ENCODE measurements at places on chromosomes 4 and X. TPM values are rescaled to one million over a fixed set of nuclear protein-coding genes. Genes with fewer than 3 reads are reported as not detected.

DNA sequence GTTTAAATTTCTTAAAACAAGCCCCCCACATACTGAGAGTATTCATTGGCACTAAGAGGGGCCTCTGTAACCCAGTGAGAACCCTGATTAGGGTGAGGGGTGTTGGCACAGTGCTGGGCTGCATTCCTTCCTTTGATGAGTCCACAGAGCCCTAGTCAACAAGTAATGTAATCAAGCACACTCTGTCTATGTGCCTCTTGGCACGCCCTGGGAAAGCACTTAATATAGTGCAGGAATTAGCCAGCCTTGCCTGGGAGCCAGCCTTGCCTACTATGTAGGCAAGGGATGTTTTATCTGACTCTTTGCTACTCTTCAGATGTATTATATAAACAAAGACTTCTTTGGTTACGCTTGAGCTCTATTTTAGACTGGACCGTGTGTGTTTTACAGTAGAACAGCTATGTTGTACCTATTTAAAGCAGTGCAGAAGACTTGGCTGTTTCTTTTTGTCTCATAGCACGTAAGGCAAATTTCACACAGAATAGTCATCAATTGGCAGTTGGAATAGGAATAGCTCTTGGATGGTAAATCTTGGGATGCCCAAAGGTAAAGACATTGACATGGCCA lies 64.3 kb downstream of the FRAS1 start:
- DNase-seq, result no peak

GRCh38 chr4:75434105-75434504 lies 80.1 kb downstream of the RCHY1 start:
- DNase-seq, result no peak

DNA sequence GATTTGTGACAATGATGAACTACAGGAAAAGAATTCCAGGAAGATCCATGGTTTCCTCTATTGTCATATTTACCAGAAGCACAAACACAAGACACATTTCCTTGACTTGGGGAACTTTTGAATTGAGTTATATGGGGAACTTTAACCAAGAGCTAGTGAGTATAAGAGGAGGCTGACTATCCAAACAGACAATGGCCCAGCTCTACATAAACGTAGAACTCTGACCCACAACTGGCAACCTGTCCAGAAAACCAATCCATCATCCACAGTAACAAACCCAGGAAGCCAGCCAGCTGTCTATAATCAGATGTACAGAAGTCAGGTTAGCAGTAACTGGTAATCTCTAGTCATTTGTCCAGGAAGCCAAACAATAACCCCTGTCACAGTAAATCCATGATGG lies 167.0 kb upstream of the CPEB2 start:
- no peak for DNase-seq

GRCh38 chr4:187550256-187550950 lies 445.2 kb upstream of the ZFP42 start:
- no peak for DNase-seq

DNA sequence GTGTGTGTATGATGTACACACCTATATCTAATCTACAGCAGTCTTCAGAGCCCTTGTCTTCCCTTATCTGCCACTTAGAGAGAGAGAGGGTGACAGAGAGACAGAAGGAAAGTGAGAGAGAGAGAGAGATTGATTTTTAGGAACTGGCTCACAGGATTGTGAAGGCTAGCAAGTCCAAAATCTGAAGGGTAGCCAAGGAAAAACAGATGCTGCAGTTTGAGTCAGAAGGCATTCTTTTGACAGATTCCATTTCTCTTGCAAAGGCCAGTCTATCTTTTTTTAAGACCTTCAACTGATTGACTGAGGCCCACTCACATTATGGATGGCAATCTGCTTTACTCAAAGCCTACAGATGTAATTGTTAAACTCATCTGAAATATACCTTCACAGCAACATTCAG lies 664.0 kb upstream of the IGFBP7 start:
- no peak for DNase-seq

DNA sequence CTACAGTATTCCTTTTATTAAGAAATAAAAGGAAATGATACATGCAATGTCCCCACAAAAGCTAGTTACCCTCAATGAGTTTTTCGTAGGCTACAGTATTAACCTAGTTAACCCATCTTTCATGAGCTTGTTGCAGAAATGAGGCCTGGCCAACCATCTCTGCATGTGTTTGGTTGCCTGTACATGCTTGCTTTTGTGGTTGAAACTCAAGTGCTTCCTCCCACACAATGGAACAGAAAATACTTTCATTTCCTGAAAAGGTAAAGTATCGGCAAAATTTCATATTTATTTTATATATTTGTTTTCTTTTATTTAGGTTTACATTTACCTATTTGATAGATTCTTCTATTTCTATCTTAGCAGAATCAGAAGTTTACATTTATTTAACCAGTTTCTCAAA lies 214.6 kb upstream of the FAM241A start:
- no peak for DNase-seq

- no peak for DNase-seq
These were observed 73.5 kb upstream of the CAMK2D start for GRCh38 chr4:113835005-113835404.

- DNase-seq, result no peak
These were observed 83.2 kb downstream of the GPR143 start for GRCh38 chrX:9682456-9682855.

- DNase-seq, result no peak
These were observed 5.1 kb downstream of the CTSO start for GRCh38 chr4:155948541-155948940.

GRCh38 chrX:132954323-132954722 lies 4.1 kb downstream of the HS6ST2 start:
- no peak for DNase-seq

- no peak for DNase-seq
These were observed 186.9 kb downstream of the LRBA start for GRCh38 chr4:150828159-150828558.

GRCh38 chr4:161097821-161098220 lies 1066.0 kb downstream of the FSTL5 start:
- DNase-seq, result no peak

GRCh38 chr4:6647582-6648230 lies 7.2 kb downstream of the MRFAP1 start:
- DNase-seq, result no peak

GRCh38 chrX:48902135-48902534 lies 4.4 kb downstream of the PQBP1 start:
- no peak for DNase-seq

- no peak for DNase-seq
These were observed 2.0 kb downstream of the NYX start for GRCh38 chrX:41449131-41449530.

DNA sequence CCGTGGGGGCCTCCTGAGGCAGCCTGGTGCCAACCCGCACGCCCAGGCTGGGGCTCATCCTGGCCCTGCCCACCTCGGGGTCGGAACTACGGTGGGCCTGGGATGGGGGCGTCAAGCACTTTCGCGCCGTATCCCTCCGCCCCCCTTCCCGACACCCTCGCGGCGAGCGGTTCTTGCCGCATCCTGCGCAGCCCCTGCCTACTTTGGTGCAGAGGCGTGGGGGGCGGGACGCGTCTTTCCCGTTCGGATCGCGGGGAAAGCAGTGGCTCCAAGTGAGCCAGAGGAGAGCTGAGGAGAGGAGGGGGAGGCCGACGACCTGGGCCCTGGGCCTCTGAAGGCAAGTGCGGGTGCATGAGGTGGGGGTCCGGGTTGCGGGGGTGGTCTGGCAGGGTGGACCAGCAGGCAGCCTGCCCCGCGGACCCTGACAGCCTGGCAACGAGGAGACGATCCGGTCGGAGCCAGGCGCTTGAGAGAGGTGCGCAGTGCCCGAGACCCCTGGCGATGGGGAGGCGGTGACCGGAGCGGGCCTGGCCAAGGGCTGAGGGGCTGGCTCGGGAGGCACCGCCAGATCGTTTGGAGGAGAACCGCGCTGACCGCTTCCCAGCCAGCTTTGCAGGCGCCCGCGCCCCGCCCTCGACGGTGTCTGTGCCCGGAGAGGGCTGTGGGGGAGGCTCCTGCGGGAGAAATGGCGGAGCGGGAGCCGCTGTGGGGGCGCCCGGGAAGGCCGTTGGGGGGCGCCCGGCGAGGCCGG lies at the start of gene GPRASP2:
TSS of gene GPRASP2 (plus strand) at position 233 of the 751 bp plus-strand sequence. CDS start 2,422 bp downstream, outside the sequence.
- no peak for DNase-seq

DNA sequence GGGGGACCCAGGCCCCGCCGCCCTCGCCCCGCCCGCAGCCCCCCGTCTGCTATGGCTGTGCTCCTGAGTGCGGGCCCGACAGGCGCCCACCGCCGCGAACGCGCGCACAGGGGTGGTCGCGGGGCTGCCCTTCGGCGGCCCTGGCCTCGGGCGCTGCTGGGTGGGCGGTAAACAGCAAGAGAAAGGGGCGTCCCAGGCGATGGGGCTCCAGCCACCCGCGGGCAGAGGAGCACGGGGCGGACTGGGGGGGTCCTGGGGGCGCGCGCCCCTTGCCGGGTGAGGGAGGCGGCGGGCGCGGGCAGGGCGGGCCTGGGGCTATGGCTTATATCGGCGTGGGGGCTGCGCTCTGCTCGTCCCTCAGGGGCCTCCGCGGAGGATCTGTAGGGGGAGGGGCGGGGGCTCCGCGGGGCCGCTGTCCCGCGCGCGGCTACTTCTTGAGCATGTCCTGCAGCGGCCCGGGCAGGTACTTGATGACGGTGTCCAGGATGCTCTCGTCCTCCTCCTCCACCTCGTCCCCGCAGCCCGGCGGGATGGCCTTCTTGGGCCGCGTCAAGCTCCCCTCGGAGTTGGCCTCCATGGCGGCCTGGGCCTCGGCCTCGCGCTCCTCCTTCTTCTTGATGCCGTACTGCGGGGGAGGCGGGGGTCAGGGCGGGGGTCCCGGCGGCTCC lies 39.7 kb downstream of the CPLX1 start:
- DNase-seq, result no peak

DNA sequence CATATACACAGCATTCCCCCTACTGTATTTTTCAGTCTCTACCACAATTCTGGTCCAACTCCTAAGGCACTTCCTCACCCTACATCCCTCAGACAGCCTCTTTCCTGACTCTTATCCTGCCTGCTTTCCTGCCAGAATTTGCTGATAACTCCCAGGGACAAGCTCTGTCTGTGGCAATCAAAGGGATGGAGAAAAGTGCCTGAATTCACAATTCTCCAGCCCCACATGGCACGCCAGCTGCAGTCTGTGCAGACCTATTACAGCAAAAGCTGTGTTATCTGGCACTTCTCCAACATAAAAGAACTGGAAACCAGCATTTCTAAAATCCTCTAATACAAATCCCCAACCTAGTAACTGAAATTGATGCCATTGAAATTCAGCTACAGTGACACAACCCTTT lies 404.8 kb downstream of the KLHL13 start:
- no peak for DNase-seq

GRCh38 chrX:121921258-121921657 lies 873.8 kb downstream of the GLUD2 start:
- no peak for DNase-seq

- no peak for DNase-seq
These were observed 19.9 kb downstream of the SORCS2 start for GRCh38 chr4:7212101-7212674.

- no peak for DNase-seq
These were observed 388.2 kb downstream of the STIM2 start for GRCh38 chr4:27248829-27249228.

- DNase-seq, result no peak
These were observed 76.5 kb downstream of the ITM2A start for GRCh38 chrX:79290596-79290995.

Gene IL1RAPL1
- not detected for total RNA-seq

Gene BEND2
- not detected for total RNA-seq

Gene CT45A6
- total RNA-seq, result not detected

Gene ELF2
- total RNA-seq, result 24.1 TPM

Gene NR3C2
- total RNA-seq, result 1.5 TPM

Gene BRS3
- total RNA-seq, result not detected

Gene PRR27
- not detected for total RNA-seq

Gene ZXDA
- total RNA-seq, result 1.6 TPM

Gene MEPE
- not detected for total RNA-seq

Gene RAB9B
- total RNA-seq, result 0.40 TPM

Gene PABPC1L2B
- total RNA-seq, result not detected

Gene ARHGAP24
- 9.9 TPM for total RNA-seq

Gene PIN4
- 16.8 TPM for total RNA-seq

Gene MID2
- 6.1 TPM for total RNA-seq
